ENCODE measurements at places on chromosomes 4 and X. TPM values are rescaled to one million over a fixed set of nuclear protein-coding genes. Genes with fewer than 3 reads are reported as not detected.

DNA sequence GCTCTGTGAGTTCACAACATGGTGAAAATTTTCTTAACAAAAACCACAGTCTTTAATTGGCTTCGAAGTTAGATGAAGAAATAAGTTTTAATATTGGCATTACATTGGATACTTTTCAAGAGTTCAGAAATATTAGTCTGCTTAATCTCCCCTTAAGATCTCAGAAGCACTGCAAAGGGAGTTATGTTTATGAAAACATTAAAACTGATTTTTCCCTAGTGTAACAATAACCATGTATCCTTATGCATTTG, 1.5 kb downstream of the SETD7 start:
- no peak for DNase-seq

- no peak for DNase-seq
These were observed 107.7 kb downstream of the MAD2L1 start for GRCh38 chr4:119958983-119959382.

- no peak for DNase-seq
These were observed 179.0 kb downstream of the DHX15 start for GRCh38 chr4:24405341-24405740.

DNA sequence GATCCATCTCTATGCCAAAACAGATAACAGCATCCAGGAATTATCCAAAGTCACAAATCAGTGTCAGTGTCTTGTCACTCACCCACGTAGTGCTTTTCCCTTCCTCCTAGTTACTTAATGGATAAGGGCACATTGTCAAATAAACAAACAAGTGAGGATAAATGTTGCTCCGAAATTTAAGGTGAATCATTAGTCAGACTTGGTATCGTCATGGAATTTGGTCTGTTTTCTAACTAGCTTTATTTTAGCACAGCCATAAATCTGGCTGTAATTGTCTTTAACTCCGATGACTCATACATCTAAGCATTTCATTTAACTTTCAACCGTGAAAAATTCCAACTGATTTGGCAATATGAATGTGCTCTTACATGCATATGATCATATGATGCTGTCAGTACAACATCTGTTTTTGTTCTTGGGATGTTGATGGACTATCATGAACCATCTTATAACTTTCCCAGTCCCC, 83.3 kb downstream of the SNCA start:
- DNase-seq: no peak

DNA sequence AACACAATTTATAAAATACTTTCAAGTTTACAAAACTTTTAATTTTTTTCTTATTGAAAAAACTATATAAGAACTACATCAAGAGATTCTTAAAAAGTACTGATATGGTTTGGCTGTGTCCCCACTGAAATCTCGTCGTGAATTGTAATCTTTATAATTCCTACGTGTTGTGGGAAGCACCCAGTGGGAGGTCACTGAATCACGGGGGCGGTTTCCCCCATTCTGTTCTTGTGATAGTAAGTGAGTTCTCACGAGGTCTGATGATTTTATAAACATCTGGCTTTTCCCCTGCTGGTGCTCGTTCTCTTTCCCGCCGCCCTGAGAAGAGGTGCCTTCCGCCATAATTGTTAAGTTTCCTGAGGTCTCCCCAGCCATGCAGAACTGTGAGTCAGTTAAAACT, 88.5 kb downstream of the FRAS1 start:
- no peak for DNase-seq

- no peak for DNase-seq
These were observed 52.3 kb downstream of the C4orf51 start for GRCh38 chr4:145732001-145732815.

DNA sequence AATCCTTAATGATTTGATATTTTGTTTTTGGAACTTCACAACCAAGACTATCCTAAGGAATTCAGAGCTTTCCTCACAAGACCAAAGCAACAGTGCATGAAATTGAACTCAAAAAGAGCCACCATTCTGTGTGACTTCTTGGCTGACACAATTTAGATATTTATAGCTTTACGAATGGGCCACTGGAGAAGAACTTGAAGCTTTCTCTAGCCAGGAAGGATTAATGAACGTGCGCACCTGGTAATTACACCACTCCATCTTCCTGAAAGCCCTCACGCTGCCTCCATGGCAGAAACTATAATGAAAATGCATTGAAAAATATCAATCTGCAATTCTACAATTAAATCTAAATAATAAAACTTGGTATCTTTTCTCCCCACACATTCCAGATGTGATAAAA, 1057.8 kb downstream of the DMD start:
- DNase-seq: no peak

Gene ARSJ
- 6.3 TPM for total RNA-seq

Gene SMARCA1
- total RNA-seq: 54.4 TPM

Gene USP17L30
- total RNA-seq: not detected

Gene F8A2
- not detected for total RNA-seq
